ENCODE measurements at places on chromosomes 4 and X.

DNA sequence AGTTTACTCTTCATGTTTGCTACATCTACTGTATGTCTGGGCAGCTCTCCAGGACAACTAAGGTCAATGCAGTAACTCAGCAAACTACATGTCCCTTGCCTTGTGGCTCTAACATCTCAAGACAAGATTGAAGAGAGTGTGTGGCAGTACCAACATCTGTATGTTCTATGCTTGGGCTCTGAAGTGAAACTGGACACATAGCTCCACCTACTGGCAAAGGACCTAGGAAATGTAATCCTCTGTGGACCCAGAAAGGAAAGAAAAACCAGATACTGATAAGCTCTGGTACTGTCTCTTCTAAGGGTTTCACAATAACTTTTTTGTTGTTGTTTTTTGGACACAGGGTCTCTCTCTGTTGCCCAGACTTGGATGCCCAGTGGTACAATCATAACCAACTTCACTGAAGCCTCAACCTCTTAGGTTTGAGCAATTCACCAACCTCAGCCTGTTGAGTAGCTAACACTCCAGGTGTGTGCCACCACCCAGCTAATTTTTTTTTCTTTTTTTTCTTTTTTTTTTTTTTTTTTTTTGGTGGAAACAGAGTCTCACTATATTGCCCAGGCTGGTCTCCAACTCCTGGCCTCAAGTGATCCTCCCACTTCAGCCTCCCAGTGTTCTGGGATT, 64.1 kb downstream of the QDPR start:
- peak; percentile 72 for DNase-seq

DNA sequence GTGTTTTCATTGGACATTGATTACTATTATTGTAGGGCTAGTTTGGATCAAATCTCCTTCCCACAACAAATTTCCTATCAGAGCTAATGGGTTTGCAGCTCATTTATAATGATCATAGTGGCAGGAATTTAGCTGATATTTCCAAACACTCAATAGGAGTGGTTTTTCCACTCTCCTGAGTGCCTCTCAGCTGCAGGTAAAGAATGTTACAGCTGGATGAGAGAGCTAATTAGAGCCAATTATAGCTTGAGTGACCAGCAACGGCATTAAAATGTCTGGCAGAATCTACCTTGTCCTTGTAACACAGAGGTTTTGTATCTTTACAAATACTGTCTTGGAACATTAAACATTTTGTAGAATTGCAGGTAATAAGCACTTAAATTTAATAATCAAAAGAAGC, 602.8 kb upstream of the EPHA5 start:
- DNase-seq: peak; percentile 42

DNA sequence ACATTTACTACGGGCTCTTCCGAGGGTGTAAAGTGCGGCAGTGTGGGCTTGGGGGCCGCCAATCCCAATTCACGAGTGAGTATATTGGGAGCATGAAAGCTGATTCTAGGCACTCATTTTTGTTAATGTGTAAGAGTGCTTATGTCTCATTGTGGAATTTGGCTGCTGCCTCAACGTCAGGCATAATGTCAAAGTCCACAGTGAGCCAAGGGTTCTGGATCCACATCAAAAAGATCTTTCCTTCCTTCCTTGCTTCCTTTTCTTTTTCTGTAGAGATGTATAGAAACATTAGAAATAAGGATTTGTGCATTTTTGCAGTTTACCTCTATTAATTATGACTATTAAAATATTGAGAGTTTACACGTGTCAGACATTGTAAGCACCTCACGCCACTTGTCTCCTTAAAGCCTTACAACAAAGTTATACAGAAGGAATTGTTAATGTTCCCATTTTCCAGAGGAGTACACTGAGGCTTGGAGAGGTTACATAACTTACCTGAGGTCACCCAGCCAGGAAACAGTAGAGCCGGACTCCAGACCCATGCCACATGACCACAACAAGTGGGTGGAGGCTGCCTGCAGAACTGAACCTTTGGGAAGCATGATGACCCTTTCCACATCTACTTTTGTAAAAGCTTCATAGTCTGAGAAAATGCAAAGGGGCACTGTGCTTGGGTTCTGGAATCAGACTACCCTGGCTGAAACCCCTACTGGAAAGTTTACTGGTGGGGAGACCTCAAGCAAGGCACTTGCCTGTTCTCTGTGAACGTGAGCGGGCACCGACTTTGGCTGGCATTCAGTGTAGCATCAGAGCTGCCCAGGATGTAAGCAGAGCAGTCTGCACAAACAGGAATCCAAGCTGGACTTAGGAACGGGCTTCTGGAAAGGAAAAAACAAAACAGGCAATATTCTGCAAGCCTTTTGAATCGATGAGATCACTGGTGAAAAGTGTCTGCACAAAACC, 761 bp downstream of the CLRN2 start:
- no peak for DNase-seq

GRCh38 chrX:23732704-23733103, 10.4 kb downstream of the ACOT9 start:
- DNase-seq: no peak

GRCh38 chrX:103730796-103731493, 20.2 kb downstream of the TMEM31 start:
- no peak for DNase-seq

DNA sequence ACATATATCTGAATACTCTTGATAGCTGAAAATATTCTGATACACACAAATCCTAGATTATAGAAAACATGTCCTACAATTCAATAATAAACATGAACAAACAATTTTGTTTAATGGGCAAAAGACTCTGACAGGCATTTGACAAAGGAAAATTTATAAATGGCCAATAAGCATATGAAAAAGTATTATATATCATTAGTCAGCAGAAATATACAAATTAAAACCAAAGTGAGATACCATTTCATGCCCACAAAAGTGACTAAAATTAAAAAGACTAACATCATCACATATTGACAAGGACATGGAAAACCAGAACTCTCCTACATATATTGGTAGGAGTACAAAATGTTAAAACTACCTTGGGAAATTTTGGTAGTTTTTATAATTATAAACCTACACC, 2.7 kb upstream of the MAPK10 start:
- no peak for DNase-seq

GRCh38 chrX:45747905-45748304, 547.2 kb upstream of the DIPK2B start:
- no peak for DNase-seq

- DNase-seq: no peak
Observed at GRCh38 chr4:7538518-7538917, 103.8 kb upstream of the PSAPL1 start.

DNA sequence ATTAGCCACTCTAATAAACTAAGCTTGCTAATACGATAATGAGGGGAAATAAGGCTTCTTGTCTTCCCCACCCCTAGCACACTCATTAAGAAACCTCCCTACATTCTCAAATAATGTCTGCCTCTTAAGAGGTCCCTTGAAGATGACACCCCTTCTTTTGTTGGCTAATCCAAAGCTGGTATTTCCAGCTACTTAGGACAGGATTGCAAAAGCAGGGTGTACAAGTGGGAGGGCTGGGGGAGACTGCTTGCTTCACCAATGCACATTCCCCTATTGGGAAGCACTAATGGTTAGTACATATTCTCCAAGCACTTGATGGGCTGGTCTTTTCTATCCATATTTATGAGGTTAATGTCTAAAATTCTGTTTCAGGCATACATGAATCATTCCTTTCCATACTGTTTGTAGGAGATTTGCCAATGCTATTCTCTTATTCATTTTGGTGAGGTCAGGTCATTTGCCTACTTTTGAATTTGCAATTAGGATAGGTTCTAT, 16.8 kb upstream of the TIMM8A start:
- no peak for DNase-seq

DNA sequence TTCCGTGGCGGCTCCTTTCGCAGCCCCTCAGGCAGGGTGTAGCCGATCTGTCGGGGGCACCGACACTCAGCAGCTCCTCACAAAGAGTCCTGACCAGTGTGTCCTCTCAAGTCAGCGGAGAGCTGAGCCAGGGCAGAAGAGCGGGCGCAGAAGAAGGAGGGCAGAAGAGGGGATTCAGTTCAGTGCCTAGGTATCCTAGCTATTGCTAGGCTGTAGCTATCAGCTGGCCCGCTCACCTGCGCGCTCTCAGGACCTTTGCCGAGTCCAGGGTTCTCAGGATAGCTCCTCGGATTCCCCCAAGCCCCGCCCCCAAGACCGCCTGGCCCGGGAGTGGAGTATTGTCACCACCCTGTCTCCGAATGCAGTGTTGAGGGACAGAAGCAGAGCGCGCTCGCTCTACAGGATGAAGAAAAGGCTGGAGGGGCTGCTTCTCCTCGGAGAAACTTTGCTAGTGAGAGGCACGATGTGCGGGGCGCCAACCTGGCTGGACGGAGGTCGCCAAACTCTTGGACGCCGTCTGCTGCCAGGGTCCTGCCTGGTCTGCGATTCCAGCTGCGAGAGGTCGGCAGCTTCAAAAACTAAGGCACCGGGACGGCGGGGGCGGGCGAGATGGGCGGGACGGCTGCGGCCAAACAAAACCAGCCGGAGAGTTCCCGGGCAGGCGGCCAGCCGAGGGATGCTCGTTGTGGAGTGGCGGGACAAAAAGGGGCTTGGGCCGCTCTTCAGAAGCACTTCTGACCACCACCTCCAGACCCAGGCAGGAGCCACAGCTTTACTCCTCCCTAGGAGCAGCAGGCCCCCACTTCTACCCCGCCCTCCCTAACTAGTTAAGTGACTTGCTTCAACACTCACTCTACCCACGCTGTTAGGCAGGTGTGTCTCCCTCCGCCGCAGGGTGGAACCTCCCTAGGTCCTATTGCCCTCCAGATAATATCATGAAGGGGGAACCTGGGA, at the start of gene XKRX:
TSS of gene XKRX (minus strand) at position 258 of the 954 bp plus-strand sequence. CDS start 613 bp downstream, outside the sequence.
- DNase-seq: peak; percentile 24

DNA sequence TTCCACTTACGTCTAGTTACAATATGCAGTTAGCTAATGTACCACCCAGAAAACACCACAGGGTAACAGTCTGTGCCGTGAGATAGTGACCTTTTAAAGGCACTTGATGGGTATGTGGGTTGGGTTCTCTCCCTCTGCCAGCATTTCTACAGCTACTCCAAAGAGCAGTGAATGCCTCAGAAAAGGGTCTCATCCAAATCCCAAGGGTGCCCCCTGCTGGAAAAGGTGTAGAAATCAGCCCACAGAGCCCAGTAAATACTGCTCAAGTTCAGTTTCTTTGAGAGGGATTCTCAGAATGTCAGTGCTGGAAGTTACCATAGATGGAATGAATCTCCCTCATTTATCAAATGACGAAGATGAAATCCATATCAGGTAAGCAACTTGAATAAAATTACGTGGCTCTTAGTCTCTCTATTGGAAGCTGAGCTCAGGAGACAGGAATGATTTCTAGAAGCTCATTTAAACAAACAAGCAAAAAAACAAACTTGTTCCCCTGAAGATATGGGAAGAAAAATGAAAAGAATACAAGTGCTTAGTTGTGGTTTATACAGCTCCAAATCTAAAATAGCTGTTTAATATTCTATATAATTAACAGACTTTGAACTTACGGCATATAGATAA, 9.5 kb downstream of the RNF175 start:
- DNase-seq: peak; percentile 58

DNA sequence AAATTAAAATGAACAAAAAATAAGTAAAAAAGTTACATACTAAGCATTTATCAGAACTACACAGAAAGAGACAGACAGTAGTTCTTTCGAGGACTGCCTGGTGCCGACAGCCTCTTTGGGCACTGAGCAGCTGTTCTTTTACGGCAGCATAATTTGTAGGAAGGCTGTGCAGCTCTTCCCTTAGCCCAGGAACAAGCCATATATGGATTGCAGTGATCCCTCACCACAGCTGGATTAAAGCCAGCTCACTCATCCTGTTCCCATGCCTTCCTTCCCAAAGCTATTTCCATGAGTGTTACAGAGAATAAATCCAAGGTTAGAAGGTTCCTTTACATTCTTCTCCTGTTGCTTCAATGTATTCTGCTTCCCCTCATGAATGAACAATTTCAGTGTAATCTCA, 71.7 kb downstream of the DDX60L start:
- peak; percentile 78 for DNase-seq

DNA sequence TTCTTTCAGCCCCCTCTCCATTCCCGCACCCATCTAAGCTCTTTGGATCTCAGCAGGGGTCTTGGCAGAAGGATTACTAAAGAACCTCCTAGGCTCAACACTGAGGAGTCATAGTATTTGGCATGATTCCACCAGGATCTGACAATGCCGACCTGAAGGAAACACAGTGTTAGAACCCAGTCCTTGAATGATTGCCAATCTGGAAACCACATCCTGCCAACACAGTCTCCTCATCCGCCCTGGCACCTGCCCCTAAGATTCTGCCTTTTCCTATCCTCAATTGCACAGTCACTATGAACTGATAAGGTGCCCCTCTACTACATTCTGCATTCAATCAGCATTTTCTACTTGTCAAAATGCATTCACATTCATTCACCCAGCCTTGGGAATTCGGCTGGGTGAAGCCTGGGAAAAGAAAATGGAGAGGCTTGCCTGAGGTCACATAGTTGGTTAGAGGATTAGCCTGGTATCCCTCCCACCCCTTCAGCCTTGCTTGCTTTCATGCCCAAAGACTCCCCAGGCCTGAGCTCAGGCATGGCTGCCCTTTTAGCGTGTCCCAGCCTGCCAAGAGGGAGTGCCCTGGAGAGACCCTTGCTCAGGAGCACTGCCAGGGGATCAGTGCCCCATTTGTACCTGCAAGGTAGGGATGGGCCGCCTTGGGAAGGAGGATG, 2.2 kb upstream of the CLDN2 start:
- peak; percentile 15 for DNase-seq

GRCh38 chr4:95556207-95556859, 7.6 kb upstream of the UNC5C start:
- DNase-seq: no peak

- peak; percentile 38 for DNase-seq
Observed at GRCh38 chr4:112099701-112100297, 45.5 kb upstream of the FAM241A start.

GRCh38 chr4:140070973-140071372, 83.0 kb downstream of the MAML3 start:
- DNase-seq: no peak

- DNase-seq: no peak
Observed at GRCh38 chr4:8409264-8410065, 31.1 kb downstream of the ACOX3 start.
